ENCODE measurements at places on chromosomes 13 and 19. TPM values are rescaled to one million over a fixed set of nuclear protein-coding genes. Genes with fewer than 3 reads are reported as not detected.

CRB3 gene
- total RNA-seq: 0.21 TPM

ZNF223 gene
- 2.2 TPM for total RNA-seq

ZNF132 gene
- total RNA-seq: not detected

FOXA3 gene
- 0.26 TPM for total RNA-seq

ZNF527 gene
- total RNA-seq: 8.9 TPM

DAND5 gene
- total RNA-seq: 0.54 TPM

RUBCNL gene
- total RNA-seq: not detected

NKG7 gene
- 0.23 TPM for total RNA-seq

PNPLA6 gene
- 176 TPM for total RNA-seq
